SK-N-MC (cell line): ENCODE measurements at places on chromosomes 5 and 9.
A peak's percentile ranks its signal among the peaks of the same experiment; 100 is the strongest.

DNA sequence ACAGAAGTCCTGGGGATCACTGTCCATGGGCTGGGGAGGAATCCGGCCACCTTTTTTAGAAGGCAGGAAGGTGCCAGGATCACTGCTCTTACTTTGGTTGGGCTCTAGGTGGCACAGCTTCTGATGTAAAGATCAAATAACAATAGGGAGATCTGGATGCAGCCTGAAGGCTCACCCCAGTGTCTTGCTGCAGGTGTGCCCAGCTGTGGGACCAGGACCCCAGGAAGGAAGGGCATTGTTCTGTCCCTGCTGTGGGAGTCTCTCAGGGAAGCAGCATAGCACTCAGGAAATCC lies 69.6 kb downstream of the DAB2IP start:
- DNase-seq, result no peak

DNA sequence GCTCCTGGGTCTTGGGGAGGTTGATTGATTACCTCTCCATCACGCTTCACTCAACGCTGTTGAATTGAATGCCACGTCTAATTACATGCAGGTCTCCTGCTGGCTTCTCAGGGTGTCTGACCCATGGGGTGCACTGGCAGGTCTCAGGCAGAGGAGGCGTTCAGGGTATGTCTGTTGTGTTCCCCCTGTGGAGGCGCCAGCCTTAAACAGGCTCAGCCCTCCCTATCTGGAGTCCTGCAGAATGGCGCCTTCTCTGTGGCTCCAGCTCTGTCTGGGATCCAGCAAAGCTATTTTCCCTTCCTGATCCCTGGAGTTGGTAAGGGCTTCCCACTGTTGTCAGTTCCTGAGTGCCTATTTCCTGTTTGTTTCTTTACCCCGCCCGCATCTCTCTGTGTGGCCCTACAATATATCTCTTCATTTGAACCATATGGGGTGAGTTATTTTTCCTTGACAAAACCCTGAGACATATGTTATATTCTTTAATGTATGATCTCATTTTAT lies 150.0 kb downstream of the NTRK2 start:
- DNase-seq, result peak; percentile 40

GRCh38 chr5:173035904-173036707 lies 20.0 kb upstream of the CREBRF start:
- DNase-seq, result no peak

DNA sequence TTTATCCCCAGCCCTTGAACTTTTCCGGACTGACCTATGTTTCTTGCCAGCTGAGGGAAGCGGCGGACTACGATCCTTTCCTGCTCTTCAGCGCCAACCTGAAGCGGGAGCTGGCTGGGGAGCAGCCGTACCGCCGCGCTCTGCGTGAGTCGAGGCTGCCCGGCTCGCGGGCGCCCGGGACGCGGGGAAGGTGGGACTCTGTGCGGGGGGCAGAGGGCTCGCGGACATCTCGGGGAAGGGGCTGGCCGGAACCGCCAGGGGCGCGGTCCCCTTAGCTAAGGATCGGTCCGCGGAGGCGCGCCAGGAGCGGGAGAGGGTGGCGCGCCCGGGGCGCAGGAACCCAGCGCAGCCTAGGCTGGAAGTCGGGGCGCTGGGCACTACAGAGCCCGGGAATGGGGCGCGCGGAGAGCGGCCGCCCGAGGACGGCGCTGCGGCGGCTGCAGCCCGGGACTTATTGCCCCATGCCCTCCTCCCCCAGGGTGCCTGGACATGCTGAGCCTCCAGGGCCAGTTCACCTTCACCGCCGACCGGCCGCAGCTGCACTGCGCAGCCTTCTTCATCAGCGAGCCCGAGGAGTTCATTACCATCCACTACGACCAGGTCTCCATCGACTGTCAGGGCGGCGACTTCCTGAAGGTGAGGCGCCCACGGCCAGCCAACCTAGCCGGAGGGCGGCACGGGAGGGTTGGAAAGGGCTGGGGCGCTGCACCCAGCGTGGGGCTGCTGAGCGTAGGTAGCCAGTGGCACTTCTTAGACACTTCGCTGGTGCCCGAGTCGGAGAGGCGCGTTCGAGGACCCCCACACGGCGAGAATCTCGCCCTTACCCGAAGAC lies 922 bp downstream of the CRHBP start:
- no peak for DNase-seq

DNA sequence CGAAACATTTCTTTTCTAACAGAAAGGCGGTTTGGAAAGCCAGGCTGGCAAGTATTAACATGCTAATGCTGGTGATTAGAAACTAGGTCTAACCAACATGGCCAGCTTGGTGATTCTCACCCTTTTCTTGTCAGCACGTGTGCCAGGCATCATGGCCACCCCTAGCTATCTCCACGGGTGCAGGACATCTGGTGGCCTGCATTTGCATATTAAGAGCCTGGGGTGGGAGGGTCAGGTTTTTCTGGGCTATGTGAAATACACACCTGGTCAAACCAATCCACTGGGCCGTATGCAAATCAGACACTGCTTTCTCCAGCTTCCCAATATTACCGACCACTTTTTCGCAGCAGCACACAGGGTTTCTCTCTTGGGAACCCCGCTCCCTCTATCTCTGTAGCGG lies 612.1 kb downstream of the PTPRD start:
- no peak for DNase-seq

DNA sequence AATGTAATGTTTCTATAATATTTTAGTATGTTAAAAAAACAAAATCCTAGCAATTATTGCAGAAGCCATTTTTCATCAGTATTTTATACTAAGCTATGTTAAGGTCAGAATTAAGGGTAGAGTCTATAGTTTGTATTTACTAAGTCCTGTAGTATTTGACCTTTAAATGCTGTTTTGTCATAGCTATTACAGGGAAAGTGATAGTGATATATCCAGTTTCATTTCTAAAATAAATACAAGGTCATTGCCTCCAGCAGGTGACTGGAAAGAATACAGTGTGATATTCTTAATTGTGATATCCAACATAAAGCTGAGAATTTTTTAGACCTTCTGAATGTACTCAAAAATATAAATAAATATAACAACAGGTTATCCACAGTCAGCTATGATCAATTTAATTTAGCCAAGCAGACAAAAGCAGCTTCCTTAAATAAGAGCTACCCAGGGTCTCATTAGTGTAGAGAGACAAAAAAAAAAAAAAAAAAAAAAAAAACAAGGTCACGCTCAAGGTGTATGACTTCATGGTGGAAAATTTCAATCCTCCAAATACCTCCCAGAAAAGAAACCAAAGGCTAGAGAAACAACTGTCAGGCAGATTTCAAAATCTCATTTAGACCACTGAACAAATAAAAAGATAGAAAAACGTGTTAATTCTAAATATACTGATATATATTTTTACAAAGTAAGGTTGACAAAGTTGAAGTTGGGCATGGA lies 278.7 kb downstream of the HCN1 start:
- no peak for DNase-seq

DNA sequence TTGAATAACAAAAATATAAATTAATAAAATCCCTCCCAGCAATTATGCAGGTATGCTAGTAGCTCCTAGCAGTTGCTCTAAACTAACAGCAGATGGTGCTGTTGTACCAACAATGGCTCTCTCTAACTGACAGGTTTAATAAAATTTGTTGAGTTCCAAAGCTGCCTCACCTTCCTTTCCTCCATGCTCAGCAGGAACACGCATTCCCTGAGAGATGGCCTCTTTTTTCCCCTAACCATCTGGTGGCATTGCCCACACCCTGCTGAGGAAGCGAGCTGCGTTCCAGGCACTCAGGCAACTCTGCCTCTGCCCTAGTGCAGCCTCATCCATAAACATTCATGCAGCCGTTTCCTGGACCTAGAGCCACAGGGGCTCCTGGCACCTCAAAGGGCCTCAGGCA lies 106.2 kb downstream of the KLHL3 start:
- DNase-seq, result no peak

GRCh38 chr5:38666668-38667498 lies 110.4 kb upstream of the LIFR start:
- no peak for DNase-seq

- no peak for DNase-seq
These were observed 8.9 kb downstream of the PLPPR1 start for GRCh38 chr9:101037430-101037829.

DNA sequence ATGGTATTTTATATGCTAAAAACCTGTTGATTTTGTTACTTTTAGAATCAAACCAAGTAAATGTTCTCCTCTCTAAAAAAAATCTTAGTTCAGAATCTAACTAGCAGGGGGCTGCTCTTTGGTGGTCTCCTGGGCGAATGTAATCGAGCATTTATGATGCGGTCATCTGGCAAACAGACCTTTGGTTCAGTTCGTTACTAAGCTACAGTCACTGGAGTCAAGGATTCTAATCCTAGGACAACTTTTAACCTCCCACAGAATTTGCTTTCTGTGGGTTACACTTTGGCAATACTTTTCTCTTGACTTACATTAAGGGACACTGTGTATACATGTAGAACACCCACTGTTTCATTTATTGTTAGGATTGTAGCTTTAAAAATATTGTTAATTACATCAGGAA lies 26.3 kb upstream of the FREM1 start:
- DNase-seq, result no peak

- no peak for DNase-seq
These were observed 18.2 kb upstream of the DAB2IP start for GRCh38 chr9:121633119-121633714.

DNA sequence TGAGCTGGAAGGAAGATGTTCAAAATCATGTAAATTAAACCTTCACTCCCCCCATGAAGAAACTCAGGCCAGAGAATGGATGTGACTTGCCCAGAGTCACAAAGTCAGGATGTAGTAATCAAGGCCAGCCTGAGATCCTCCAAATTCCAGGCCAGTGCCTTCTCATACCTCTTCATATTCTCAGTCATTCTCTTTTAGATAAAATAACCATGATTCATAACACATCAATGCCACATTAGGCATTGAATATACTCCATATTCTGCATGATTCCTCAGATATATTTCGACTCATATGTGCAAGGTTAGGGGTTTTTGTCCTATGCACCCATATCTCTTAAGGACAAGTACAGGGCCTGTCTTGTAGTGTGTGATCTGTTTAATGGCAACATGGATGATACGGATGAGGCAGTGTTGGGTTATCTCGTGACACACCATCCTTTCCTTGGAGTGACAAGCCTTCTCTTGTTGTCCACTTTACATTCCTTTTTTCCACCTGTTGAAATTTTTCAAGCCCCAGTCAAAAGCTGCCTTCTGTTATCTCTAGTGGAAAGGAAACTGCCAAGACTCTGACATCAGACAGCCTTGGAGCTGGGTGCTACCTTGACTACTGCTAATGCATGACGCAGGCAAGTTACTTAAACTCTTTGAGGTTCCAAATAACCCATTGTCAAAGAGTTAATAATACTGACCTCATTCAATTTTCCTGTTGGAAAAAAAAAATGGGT lies 227.5 kb upstream of the NR4A3 start:
- no peak for DNase-seq

DNA sequence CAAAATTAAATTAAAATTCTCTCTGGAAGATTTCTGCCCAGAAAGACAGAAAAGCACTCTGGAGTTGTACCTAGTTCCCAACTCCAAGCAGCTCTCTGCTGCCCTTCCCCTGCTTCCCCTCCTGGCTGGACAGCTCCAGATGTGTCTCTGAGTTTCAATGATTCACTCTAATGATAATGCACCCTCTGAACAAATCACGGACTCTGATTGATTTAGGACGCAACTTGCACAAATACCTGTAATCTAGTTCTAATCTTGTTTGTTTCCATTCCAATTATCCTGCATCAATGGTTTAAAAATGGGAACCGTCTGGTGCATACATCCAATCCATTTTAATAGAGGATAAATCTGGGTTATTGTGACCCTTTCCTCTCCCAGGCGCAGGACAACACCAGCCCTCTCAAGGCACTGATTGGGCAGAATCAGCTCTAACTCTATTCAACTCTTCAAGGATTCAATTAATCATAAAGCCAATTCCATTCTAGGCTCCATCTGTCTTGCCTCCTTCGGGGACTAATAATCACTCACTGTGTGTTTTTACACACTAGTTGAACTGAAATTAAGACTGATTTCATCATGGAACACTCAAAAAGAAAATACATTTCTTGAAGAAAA lies 111.2 kb upstream of the LRRTM2 start:
- no peak for DNase-seq

GRCh38 chr5:77239126-77239741 lies 28.8 kb downstream of the PDE8B start:
- no peak for DNase-seq

- no peak for DNase-seq
These were observed 1.5 kb downstream of the RNF208 start for GRCh38 chr9:137220317-137221094.

DNA sequence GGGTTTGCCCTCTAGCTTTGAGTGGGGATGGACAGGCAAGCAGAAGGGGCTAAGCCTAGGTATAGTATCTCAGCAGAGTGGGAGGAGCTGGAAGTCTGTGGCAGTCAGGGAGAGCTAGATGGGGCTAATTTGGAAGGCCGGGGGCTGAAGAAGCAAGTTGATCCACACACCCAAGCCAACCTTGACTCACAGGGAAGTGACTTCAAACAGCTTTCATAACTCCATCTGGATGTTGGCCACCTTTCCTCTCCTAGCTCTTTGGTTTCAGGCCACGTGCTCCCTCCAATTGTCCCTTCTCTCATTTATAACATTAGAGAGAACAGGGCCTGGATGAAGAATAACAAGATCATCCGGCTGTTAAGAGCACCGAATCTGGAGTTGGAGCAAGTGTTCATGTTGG lies 36.8 kb downstream of the EGR1 start:
- DNase-seq, result no peak

GRCh38 chr9:10274988-10275387 lies 337.8 kb downstream of the PTPRD start:
- no peak for DNase-seq

- no peak for DNase-seq
These were observed 124.9 kb downstream of the FGF1 start for GRCh38 chr5:142561029-142561428.

GRCh38 chr9:13960011-13960765 lies 353.8 kb downstream of the NFIB start:
- DNase-seq, result no peak

- DNase-seq, result no peak
These were observed 480.6 kb upstream of the DAB2 start for GRCh38 chr5:39905356-39905755.

DNA sequence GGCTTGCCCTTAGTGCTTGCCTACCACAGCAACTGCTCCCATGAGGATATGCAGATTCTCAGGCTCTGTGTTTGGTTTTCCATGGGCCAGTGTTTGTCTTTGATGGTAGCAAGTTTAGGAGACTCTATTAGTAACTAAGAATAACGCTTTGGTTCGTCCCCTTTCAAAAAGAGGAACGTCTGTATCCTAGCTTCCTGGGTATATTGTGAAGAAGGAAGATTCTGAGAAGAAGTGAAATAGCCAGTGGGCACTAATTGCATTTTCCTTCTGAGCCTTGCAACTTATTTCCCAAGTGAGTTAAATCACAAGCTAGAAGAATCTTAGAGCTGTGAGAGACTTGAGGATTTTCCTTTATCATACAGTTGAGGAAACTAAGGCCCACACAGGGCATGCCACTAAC lies 376.8 kb downstream of the PIK3R1 start:
- DNase-seq, result no peak

- no peak for DNase-seq
These were observed 29.2 kb downstream of the PCDHGC5 start for GRCh38 chr5:141517880-141518617.

- DNase-seq, result no peak
These were observed at the start of gene FRMPD1 for GRCh38 chr9:37650873-37651768. TSS of gene FRMPD1 (plus strand) at chr9:37650954. CDS start at chr9:37692642, 41,688 bp downstream.

- no peak for DNase-seq
These were observed 60.0 kb downstream of the RALGPS1 start for GRCh38 chr9:126974594-126974993.
